Urothelium cell line (cell line): ENCODE measurements at places on chromosomes 16 and 17.

GRCh38 chr17:73137376-73137775 lies 27.4 kb upstream of the SSTR2 start:
- DNase-seq, result no peak

- DNase-seq, result peak; percentile 50
Observed at GRCh38 chr17:71790791-71791190, 330.0 kb upstream of the SOX9 start.

DNA sequence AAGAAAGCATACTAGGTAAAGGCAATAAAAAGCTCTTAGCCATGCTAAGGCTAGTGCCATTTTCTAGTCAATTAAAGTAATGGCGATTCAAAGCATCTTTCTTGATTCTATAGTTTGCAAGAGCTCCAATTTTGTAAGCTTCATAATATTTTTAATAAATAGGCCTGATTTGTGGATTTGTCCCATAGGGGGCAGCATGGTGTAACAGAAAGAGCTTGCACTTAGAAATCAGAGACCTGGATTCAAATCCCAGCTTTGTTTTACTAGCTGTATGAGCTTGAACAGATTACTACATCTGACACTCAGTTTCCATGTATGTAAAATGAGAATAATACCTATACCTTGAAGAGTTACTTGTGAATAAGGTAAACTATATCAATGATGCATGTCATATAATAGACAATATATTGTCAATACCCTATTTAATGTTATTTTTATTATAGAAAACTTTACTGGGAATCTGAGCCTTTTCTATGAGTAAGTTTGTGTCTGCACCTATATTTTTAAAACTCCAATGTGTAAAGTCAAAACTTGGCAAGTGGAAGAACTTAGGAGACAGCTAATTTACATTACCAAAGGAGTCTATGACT lies 93.6 kb upstream of the NOG start:
- peak; percentile 26 for DNase-seq

GRCh38 chr17:82932518-82933310 lies 92.9 kb upstream of the ZNF750 start:
- no peak for DNase-seq

DNA sequence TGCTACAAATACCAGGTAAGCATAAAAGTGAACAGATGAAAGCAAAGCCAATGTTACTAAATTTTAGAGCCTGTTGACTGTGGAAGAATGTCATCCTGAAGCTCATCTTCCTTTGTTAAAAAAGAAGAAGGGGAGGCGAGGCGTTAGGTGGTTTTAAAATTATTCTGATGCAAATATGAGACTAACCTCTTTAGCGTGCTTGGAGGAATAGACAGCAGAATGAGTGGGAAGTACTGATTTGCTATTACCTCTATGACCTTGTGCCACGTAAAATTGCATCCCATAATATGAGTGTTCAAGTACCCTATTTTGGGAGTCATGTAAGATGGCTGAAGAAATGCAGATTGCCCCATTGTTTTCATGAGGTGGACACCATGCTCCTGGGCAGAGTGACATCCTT lies 95.7 kb downstream of the ELAC2 start:
- DNase-seq, result no peak

DNA sequence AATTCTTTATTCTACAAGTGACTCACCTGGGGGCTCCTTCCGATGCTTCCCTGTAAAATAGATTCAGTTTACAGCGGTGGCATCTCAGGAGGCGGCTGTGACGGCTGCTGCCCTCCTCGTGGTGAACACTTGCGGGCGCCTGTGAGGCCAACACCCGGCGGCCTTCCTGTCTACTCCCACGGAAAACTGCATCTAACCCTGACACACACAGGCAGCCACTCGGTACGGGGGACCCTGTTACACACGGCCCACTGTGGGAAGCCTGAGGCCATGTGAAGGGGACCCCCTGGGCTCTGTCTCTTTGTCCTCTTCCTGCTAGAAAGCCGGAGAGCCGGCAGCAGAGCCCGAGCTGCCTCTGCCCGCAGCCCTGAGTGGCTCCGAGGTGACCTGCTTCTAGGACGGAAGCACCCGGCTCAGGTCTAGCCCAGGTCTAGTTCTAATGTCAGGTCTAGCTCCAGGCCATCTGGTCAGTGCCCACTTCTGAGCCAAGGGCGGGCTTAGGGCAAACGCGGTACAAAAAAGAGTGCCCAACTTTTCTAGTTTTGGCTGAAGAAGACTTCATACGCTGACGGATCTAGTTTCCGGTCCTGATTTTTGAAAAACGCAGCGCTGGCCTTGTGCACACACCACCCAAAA lies 159.4 kb downstream of the ENGASE start:
- no peak for DNase-seq

GRCh38 chr17:8448310-8448709 lies 12.6 kb downstream of the NDEL1 start:
- DNase-seq, result no peak

GRCh38 chr17:6706499-6706898 lies 6.7 kb downstream of the SLC13A5 start:
- DNase-seq, result no peak

- DNase-seq, result no peak
Observed at GRCh38 chr17:413706-414380, 61.2 kb upstream of the RPH3AL start.

DNA sequence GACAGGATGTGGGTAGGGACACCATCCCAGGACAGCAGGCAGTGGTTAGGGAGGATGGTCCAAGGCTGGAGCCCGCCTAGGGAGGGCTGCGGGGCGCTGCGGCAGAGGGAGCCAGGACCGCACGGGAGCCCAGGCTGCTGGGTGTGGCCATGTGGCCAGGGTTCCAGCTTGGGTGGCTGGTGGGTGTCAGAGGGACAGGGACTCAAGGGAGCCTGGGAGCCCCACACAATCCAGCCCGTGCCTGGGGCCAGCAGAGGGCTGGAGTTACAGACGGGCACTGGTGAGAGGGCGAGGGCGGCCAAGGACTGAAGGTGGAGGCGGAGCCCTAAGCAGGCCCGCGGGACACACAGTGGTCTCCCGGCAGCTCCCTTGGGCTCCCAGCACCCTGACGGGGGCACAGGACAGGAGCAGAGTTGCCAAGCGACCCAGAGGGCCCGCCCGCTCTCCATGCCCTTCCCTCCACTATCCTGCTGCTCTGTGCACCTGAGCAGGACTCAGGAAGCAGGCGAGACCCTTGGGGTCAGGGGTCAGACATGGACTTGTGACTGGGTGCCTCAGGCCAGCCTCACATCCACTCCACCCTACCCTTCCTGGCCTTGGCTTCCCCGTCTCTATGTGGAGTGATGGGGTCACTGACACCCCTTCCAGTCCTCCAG lies 7.1 kb downstream of the MRPL28 start:
- DNase-seq, result no peak

DNA sequence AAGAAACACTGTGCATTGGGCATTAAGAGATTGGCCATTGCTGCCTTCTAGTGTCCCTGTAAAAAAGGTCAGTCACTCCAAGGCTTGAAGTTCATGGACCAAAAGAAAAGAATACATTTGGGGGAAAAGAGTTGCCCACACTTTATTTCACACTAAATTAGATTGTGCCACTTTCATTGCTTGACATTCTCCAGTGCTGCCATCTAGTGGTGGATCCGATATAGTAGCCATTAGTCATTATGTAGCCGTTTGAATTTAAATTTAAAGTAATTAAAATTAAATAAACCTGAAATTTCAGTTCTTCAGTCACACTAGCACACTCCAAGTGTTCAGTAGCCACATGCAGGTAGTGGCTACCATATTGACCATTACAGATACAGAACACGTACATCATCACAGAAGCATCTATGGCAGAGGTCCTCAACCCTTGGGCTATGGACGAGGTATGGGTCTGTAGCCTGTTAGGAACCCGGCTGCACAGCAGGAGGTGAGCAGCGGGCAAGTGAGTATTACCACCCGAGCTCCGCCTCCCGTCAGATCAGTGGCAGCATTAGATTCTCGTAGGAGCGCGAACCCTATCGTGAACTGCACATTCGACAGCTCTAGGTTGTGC lies 21.9 kb upstream of the CDH5 start:
- DNase-seq, result peak; percentile 45

- DNase-seq, result no peak
Observed at GRCh38 chr17:78734793-78735641, 47.1 kb downstream of the CYTH1 start.

- peak; percentile 46 for DNase-seq
Observed at GRCh38 chr17:44360826-44361225, 2.8 kb downstream of the FAM171A2 start.

GRCh38 chr17:32475258-32475657 lies 11.5 kb upstream of the CDK5R1 start:
- no peak for DNase-seq

GRCh38 chr17:47239619-47239966 lies 14.0 kb upstream of the ITGB3 start:
- no peak for DNase-seq

DNA sequence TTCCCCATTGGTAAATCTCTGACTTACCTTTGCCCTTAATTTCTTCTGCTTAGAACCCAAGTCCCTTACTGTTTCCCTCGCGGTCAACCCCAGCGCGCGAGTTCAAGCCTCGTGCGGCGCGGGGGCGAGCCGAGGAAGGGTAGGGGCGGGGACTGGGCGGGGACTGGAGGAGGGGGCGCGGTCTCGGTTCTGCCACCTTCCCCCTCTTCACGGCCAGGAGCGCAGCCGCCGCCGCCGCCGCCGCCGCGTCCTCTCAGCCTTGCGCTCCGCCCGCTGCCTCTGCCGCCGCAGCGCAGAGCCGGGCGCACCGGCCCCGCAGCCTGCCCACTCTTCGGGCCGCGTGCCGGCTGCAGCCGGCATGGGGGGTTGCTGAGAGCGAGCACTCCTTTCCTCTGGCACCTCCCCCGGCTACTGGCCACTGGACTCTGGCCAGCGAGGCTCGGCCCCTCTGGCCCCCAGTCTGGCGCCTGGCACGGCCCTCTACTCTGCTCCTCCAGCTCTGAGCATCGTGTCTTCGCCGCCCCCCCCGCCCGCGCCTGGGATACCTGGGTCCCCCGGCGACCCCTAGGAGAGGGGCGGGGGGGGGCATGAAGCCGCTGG lies at the start of gene RAPGEFL1:
Gene RAPGEFL1, plus strand, starts transcription at position 196 of the 600 bp plus-strand sequence. Its CDS starts 392 bp downstream, at position 588.
- no peak for DNase-seq

DNA sequence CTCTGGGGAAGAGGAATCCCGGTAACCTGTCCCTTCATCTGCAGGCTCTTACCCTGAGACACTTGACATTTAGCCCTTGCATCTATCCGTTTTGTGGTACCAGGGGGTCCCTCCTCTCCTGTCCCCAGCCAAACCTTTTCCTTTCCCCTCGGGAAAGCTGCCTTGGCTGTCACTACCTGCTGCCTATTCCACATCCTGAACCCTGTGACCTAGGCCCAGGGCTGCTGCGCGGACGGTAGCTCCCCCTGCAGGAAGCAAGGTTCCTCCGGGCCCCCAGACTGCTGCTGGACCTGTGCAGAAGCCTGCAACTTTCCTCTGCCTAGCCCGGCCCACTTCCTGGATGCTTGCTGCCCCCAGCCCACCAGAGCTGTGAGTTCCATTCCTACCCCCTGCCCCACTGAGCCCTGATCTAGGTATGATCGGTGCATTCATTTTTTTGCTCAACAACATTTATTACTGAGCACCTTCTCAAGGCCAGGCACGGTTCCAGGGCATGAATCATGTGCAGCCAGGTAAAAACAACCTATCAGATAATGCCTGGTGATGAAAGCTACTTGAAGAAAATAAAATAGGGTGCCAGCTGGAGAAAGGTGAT lies 10.5 kb upstream of the ALDOA start:
- DNase-seq, result peak; percentile 25

GRCh38 chr17:38329284-38329683 lies 14.5 kb downstream of the GPR179 start:
- no peak for DNase-seq

DNA sequence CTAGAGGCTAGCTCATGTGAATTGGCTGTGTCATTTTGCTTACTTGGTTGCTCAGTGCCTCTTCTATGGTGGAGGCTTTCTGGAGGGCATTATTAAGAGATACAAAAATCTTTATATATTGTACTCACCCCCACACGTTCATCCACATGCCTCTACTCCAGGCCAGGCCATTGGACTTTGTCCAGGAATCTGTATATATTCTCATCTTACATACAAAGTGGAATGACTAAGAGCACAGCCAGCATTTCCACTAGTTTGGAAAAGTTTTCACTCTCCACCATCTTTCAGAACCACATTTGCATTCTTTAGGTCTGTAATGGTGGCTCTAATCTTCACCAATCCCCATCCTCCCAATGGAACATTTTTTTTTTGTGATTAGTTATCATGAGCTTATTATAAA lies 4.8 kb upstream of the GLG1 start:
- DNase-seq, result no peak

GRCh38 chr17:3974980-3975379 lies 10.7 kb upstream of the ATP2A3 start:
- no peak for DNase-seq

DNA sequence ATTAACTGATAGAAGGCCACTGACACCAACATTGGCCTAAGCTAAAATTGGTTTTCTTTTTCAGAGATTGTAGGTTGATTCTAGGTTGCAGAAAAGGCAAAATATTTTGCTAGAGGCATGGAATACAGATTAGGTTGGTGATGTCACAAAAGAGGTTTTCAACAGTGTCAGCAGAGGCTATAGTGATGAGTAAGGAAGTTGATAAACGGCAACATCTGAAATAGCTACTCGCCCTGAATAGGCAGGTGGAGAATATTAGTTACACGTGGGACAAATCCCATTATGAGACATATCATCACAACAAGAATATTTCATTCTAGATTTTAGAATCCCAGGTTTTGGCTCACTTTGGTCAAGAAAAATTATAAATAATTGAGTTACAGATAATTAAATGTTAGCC lies 1.5 kb upstream of the TOM1L1 start:
- DNase-seq, result no peak

GRCh38 chr16:87165885-87166284 lies 151.3 kb downstream of the C16orf95 start:
- no peak for DNase-seq

DNA sequence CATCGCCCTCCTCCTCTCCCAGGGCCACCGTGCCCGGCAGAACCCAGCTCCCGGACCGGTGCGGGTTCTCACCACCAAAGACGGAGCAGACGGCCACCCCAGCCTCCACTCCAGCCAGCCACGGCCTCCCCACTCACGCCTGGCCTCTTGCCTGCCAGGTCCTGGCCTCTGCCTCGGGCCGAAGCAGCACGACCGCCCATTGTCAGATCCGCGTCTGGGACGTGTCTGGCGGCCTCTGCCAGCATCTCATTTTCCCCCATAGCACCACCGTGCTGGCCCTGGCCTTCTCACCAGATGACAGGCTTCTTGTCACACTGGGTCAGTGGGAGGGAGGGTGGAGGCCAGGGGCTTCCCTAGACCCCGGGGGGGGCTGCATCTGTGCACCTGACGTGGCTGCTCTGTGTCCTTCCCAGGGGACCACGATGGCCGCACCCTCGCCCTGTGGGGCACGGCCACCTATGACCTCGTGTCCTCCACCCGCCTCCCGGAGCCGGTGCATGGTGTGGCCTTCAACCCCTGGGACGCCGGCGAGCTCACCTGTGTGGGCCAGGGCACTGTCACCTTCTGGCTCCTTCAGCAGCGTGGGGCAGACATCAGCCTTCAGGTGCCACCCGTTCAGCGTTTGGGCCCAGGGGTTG lies 6.6 kb upstream of the RHOT2 start:
- DNase-seq, result no peak

GRCh38 chr17:29567554-29568330 lies 759 bp upstream of the TP53I13 start:
- peak; percentile 81 for DNase-seq

GRCh38 chr17:82116246-82116645 lies 18.2 kb upstream of the FASN start:
- no peak for DNase-seq

GRCh38 chr17:80363518-80364090 lies 51.4 kb upstream of the ENDOV start:
- DNase-seq, result no peak

- no peak for DNase-seq
Observed at GRCh38 chr17:77433385-77434135, 292.8 kb downstream of the SEC14L1 start.

GRCh38 chr16:4694642-4695451 lies 1.5 kb downstream of the NUDT16L1 start:
- DNase-seq, result no peak
